ENCODE measurements at places on chromosomes 7 and 10.

DNA sequence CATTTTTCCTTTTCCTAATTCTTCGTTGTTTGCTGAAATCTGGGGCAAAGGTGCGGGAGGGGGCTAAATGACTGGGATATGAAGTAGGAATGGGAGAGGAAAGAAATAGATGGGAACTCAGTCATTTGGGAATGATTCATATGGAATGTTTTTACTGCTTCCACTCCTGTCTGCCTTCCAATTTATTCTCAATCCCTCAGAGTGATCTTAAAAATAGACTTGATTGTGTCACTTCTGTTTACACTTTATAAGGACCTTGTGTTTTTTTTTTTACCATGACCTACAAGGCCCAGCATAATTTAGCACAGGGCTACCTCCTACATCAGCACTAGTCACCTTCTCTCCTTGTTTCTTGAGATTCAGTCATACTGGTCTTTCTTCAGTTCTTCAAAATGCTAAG lies 97.9 kb downstream of the PTEN start:
- DNase-seq = no peak

GRCh38 chr7:44497155-44498027 lies 6.9 kb upstream of the NUDCD3 start:
- no peak for DNase-seq

DNA sequence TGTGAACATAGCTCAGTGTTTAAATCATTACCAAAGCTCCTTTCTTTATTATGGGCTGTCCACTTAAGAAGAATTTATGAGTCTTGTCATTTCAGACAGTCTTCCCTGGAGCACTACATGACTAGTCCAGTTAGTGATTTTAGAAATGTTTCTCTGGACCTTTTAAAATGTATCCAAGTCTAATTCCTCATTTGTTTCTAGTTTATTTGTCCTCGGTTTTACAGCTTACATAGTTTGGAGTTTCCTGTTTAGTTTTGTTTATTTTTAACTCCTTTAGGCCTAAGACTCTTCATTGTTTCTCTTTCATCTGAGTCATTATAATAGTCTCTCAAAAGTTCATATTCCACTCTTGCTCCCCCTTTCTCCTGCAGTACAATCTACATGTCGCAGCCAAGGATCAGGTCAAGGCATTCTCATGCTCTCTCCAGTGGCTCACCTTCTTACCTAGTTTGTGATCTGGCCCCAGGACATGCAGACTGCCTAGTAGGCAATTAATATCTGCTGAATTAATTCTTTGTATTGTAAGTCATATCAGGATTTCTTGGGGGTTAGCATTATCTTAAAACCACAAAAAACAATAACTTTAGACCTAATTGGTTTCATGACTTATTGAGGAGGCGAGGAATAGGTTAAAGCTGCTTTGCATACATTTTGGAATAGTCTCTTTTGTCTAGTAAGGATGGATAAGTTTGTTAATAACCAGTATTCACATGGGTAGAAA lies 93.8 kb downstream of the MAPK8 start:
- no peak for DNase-seq

DNA sequence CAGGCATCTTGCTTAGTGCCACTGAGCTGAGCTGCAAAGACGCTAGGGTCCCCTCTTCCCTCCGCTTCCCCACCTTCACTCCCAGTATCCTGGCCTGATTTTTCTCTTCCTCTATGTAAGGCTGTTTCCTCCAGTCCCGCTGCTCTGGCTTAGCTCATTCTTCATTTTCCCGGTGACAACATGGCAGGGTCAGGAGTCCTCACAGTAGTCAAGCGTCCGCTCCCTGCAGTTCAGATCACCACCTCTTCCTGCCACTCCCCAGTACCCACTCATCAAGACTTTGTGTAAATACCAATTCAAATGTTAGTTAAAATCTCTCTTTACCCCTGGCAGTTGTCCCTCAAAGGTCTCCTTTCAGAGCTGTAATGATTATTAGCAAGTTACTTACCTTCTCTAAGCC lies 650.4 kb upstream of the CELF2 start:
- DNase-seq = no peak

DNA sequence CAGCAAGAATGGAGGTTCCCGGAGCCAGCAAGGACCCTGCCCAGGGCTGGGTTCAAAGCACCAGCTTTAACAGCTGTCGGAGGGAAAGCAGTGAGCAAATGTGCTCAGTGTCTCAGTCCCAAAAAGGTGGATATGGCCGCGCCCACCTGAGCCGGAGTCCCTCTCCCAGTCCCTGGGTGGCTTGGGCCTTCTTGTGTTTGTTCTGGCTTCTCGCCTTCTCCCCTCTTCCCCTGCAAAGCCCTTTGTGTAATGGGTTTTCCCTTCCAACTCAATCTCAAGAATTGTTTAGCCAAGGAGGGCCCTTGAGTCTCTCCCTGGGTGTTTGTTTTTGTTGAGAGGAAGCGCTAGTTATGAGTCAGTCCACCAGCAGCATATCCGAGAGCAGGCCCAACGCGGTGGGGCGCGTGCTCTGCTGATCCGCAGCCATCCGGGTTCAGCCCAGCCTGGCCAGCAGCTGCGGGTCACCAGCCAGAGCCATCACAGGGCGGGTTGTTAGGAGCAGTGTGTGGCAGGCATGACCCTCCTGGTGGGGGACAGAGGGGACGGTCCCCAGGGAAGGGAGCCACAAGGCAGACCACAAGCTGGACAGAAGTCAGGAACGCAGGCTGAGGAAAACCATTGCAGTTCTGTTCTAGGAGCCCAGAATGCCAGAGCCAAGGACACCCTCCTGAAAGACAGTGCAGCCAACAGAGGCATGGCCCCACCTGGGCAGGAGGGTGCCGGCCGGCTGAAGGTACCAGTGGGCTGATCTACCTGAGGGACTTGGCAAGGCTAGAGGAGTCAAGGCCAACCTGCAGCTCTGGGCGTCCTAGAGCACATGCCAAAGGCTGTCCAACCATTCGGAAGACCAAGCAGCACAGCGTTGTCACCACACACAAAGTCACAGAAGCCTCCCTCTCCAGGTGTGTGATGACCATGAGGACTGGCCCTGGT lies 21.3 kb downstream of the CALML3 start:
- no peak for DNase-seq

- DNase-seq = no peak
Observed at GRCh38 chr10:44478040-44478439, 93.1 kb upstream of the CXCL12 start.

GRCh38 chr7:81339946-81340345 lies 421.1 kb upstream of the SEMA3C start:
- DNase-seq = no peak

GRCh38 chr10:71187600-71187999 lies 24.8 kb upstream of the UNC5B start:
- no peak for DNase-seq

GRCh38 chr10:125026974-125027735 lies 85.2 kb downstream of the ZRANB1 start:
- no peak for DNase-seq

DNA sequence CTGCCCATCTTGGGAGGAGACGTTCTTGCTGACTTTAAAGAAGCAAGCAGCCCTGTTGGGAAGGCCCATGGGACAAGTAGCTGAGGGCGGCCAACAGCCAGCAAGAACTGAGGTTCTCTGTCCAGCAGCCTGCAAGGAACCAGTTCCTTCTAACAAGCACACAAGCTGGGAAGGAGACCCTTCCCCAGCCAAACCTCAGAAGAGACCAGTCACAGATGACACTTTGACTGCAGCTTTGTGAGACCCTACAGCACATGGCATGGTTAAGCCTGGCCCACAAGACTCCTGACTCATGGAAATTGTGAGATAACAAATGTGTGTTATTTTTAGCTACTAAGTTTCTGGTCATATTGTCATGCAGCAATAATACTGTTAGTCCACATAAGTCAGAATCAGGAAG lies 99.9 kb downstream of the PRLHR start:
- no peak for DNase-seq

GRCh38 chr10:22332116-22332692 lies 11.3 kb downstream of the BMI1 start:
- DNase-seq = no peak

DNA sequence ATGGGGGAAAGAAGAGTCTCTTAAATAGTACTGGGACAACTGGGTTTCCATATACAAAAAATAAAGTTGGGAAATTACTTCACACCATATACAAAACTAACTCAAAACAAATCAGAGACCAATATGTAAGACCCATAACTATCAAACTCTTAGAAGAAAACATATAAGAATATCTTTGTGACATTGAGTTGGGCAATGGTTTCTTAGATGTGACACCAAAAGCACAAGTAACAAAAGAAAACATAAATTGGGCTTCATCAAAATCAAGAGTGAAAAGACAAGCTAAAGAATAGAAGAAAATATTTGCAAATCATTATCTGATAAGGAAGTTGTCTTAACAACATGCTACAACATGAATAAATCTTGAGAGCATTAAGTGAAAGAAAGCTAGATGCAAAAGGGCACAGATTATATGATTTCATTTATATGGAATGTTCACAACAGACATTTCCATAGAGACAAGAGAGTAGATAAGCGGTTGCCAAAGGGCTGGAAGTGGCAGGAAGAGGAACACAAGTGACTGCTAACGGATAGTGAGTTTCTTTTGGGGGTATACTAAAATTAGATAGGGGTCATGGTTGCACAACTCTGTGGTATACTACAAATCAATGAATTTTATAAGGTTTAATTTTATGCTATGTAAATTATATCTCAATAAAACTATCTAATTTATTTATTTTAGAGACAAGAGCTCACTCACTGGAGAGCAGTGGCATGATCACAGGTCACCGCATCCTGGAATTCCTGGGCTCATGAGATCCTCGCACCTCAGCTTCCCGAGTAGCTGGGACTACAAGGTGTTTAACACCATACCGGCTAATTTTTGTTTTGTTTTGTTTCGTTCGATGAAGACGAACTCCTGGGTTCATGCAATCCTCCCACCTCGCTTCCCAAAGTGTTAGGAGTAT lies 35.4 kb downstream of the JMJD1C start:
- DNase-seq = no peak
